ENCODE measurements at places on chromosomes 4 and X.

- DNase-seq, result no peak
Measured at GRCh38 chrX:104347860-104348259, 93.1 kb upstream of the ESX1 start.

GRCh38 chrX:56385336-56385735 is 153.2 kb downstream of the KLF8 start:
- no peak for DNase-seq

GRCh38 chr4:74297539-74297938 is 10.7 kb upstream of the EPGN start:
- DNase-seq, result no peak

GRCh38 chr4:37689353-37690095 is 3.3 kb upstream of the RELL1 start:
- no peak for DNase-seq

DNA sequence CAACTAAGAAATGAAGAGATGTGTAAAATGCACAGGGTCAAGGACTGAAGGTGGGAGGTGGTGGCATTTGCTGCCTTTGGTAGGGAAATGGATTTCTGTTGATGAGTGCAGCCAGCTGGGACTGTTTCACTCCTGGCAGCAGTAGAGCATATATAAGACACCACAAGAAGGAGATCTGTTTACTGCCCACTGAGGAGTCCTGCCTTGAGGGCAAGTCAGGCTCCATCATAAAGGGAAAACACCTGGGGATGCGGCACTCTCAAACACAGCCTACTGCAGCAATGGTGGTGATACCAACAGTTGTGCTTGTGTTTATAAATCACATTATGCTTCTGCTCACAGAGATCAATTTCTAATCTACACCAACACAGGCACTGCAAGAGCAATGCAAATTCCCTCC is 222.1 kb downstream of the TACR3 start:
- no peak for DNase-seq

DNA sequence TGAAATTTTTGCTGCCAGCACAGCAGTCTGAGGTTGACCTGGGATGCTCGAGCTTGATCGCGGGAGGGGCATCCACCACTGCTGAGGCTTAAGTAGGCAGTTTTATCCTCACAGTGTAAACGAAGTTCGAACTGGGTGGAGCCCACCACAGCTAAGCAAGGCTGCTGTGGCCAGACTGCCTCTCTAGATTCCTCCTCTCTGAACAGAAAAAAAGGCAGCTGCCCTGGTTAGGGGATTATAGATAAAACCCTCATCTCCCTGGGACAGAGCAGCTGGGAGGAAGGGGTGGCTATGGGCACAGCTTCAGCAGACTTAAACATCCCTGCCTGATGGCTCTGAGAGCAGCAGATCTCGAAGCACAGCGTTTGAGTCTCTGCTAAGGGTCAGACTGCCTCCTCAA is 314.6 kb downstream of the STPG2 start:
- DNase-seq, result no peak

- peak; percentile 30 for DNase-seq
Measured at GRCh38 chr4:151324752-151325110, 674 bp downstream of the SH3D19 start.

- no peak for DNase-seq
Measured at GRCh38 chr4:110164251-110164650, 34.2 kb downstream of the ELOVL6 start.

GRCh38 chrX:19887911-19888879 is 795 bp upstream of the SH3KBP1 start:
- DNase-seq, result peak; percentile 26

- no peak for DNase-seq
Measured at GRCh38 chr4:6889736-6890324, 19.8 kb upstream of the TBC1D14 start.

DNA sequence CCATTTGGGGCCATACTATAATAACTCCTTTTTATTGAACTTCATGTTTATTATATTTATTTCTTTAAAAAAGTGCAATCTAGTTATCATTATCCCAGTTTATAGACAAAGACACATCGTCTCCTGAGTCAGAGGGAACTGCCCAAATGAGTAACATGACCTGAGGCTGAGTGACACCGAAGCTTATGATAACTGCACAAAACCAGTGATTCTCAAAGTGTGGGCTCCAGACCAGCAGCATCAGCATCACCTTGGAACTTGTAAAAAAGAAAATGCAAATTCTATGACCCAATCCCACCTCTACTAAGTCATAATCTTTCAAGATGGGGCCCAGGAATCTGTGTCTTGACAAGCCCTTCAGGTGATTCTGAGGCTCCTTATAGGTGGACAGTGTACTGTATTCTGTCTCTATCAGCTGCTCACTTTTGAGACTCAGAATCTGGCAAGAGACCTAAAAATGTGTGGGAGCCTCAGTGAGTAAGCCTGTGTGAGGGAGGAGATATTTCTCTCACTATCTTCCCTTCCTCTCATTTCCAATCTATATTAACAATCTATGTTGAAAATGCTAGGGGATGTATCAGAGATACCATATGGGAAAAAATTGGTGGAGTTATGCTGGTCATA is 147.0 kb downstream of the PACRGL start:
- no peak for DNase-seq

- DNase-seq, result no peak
Measured at GRCh38 chr4:145909281-145909715, 29.3 kb downstream of the ZNF827 start.

DNA sequence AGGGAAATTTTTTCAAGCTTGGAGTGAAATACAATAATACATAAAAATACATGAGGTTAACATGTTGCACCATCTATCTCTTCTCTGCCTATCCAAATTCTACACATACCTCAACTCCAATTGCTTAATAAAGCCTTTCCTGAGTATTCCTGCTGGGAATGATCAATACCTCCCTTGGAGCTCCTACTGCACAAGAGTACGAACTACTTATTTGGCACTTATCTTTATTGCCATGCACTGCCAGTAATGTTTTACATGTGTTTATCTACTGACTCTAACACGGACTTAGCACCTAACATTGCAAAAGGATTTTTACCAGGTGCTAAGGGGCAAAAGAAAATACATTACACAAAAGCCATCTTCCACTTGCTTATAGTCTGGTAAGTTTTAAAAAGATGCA is 80.2 kb downstream of the ADGRA3 start:
- no peak for DNase-seq

DNA sequence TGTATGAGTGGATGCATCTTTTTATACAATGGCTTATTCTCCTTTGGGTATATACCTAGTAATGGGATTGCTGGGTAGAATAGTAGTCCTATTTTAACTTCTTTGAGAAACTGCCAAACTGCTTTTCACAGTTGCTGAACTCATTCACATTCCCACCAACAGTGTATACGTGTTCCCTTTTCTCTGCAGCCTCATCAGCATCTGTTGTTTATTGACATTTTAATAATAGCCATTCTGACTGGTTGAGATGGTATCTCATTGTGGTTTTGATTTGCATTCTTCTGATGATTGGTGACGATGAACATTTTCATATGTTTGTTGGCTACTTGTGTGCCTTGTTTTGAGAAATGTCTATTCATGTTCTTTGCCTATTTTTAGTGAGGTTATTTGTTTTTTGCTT is 687.0 kb upstream of the EPHA5 start:
- DNase-seq, result no peak

DNA sequence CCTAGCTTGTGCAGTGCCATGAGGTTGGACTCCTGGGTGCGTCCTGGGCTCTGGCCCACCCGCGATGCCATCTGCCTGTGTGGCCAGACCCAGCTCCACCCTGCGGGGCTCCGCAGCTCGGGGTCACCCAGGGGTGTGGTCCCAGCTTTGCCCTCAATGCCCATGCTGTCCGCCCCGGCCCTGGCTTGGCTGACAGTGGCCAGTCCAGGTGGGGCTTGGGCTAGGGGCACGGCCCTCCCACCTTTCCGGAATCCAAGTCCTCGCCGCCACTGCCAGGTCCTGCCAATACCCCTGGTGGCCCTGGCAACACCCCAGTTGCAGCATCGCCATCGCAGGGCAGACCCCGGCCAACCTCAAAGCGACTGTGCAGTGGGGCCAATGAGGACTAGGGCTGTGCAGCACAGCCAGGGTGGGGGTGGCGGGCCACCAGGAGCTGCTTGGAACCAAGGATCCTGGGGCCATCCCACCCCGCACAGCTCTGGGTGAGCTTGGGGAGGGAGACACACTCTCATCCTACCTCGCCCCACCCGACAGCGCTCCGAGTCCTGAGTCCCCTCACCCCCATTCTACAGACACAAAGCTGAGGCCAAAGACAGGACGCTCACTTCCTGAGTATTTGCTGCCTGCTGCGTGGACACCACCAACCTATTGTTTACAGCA is 80.9 kb downstream of the ZNF718 start:
- DNase-seq, result no peak

DNA sequence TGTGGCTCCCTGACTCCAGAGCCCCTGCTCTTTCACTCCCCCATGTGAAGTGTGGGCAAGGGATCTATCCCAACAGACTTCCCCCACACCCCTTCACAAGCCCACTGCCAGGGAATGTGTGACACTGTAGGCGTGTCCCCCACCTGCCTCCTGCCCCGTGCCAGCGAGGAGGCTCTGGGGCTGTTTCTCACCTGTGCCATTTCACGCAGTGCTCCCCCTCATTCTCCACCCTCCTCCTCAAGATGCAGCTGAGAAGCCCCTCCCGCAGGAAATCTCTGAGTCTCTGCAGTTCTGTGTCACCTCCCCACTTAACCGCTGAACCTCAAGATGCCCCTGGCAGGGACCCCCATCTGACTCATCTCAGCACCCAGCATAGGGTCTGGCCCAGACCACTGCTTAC is 5.4 kb downstream of the MAN2B2 start:
- no peak for DNase-seq

GRCh38 chr4:162839814-162840213 is 326.9 kb downstream of the NAF1 start:
- no peak for DNase-seq

- no peak for DNase-seq
Measured at GRCh38 chr4:154616731-154617130, 4.3 kb upstream of the FGG start.

GRCh38 chr4:2598511-2599303 is 62.3 kb downstream of the FAM193A start:
- no peak for DNase-seq

GRCh38 chr4:181952478-181952877 is 290.7 kb upstream of the TENM3 start:
- no peak for DNase-seq

- DNase-seq, result no peak
Measured at GRCh38 chrX:13258725-13259124, 61.1 kb downstream of the ATXN3L start.

DNA sequence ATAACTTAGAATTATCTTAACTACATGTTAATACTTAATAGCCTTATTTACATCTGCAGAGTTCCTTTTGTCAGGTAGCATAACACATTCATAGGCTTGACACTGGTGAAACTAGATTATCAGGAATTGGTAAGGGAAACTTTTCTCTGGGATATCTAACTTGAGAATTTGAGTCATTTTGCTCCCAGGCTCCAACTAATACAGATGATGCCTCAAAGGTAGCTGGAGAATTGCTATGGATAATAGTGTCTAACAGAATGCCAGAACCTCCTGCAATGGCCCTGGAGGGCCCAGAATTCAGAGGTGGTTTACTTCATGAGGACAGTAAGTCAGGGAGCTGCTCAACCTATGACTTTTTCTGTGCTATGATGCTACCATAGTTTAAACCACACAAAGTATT is 13.9 kb upstream of the TMPRSS11D start:
- no peak for DNase-seq

- DNase-seq, result no peak
Measured at GRCh38 chr4:16417198-16417597, 190.9 kb upstream of the TAPT1 start.

GRCh38 chr4:126273746-126274145 is 959.0 kb downstream of the FAT4 start:
- DNase-seq, result no peak

DNA sequence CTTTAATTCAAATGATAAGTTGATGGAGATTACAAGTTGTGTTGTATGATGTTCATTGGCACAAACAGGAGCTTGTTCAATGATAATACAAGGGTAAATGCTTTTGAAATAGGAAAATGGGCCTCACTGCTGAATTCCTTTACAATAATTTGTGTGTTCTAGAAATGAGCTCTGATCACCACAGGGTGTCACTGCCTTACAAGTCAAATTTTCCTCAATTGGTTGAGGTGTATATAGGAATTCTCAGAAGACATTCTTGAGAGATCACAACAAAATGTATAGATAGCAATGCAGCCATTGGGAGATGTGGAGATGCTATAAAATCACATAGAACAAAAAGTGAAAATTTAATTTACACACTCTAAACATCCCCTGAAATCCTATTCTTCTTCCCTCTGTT is 49.6 kb downstream of the KLF8 start:
- no peak for DNase-seq

DNA sequence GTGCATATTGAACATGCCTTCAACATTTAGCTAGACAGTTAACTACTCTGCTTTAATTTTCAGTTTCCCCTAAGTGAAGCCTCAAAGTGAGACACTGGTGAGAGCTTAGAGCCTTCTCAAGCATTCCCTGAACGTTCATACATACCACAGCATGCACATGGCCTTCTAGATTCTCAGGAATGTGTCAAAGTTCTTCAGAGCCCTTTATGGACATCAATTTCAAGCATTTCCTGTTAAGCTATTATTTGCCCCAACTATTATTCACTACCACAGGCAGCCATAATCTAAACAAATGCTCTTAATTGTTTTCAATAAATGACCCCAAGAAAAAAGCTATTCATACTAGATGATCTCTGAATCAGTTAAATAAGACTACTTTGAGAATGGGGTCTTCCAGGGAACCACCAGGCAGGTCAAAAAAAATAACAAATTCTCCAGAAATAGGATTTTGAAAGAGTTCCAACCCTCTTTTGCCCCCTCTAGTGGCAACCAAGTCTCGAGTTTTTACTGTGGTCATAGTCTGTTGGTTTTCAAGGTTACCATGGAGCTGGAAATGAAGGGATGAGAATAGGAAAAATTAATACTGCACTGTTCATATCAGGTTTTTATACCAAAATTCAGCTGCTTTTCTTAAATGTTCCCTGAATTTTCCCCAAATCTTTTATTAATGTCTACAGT is 235.4 kb downstream of the RAB28 start:
- DNase-seq, result no peak

DNA sequence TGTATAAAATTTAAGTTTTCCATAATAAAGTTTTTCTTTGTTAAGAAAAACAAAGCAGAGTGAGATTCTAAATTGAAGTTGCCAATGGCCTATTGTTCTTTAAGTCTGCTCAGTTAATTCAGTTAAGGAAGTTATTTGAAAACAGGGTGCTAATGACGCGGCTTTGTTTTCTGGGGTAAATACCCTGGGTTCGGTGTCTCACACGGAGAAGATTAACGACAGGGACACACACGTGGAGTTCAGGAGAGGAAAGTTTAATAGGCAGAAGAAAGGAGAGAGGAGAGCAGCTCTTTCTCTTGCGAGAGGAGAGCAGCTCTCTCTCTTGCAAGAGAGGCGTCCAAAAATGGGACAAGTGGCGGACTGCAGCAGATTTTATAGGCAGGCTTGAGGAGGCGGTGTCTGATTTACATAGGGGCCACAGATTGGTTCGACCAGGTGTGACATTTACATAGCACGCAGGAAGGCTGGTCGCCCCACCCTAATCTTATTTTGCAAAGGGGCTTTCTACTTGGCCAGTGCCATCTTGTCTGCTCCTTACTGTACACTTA is 9.6 kb downstream of the CA5B start:
- no peak for DNase-seq

- DNase-seq, result no peak
Measured at GRCh38 chr4:186554539-186554913, 841 bp downstream of the MTNR1A start.
